ENCODE measurements at places on chromosomes 2 and 18. TPM values are rescaled to one million over a fixed set of nuclear protein-coding genes. Genes with fewer than 3 reads are reported as not detected.

Gene CYRIA
- total RNA-seq: 3.7 TPM

Gene SPRED2
- total RNA-seq: 22.0 TPM

Gene FSHR
- total RNA-seq: not detected

Gene CXCR1
- 1.9 TPM for total RNA-seq

Gene IL37
- total RNA-seq: not detected

Gene LIPG
- 1.7 TPM for total RNA-seq

Gene RTP5
- total RNA-seq: 0.08 TPM

Gene PROKR1
- total RNA-seq: 0.08 TPM

Gene MALL
- total RNA-seq: 19.6 TPM

Gene PECR
- total RNA-seq: 1.8 TPM

Gene IL1RL2
- 0.35 TPM for total RNA-seq

Gene CDK5R2
- not detected for total RNA-seq

Gene SCYGR4
- total RNA-seq: not detected

Gene DLGAP1
- total RNA-seq: 6.5 TPM

Gene ZNF385B
- total RNA-seq: 6.7 TPM

Gene BCL2
- 25.9 TPM for total RNA-seq

Gene DSG1
- total RNA-seq: 0.89 TPM

Gene ITGB6
- total RNA-seq: 0.05 TPM

Gene SP5
- total RNA-seq: 0.92 TPM

Gene ETAA1
- total RNA-seq: 4.8 TPM

Gene TUBA3E
- 1.2 TPM for total RNA-seq

Gene ITGA4
- 3.4 TPM for total RNA-seq

Gene STAT4
- 37.8 TPM for total RNA-seq

Gene NHEJ1
- 6.7 TPM for total RNA-seq

Gene C2orf81
- 1.1 TPM for total RNA-seq

Gene USP40
- 23.8 TPM for total RNA-seq
